ENCODE measurements at places on chromosomes 3 and 15. TPM values are rescaled to one million over a fixed set of nuclear protein-coding genes. Genes with fewer than 3 reads are reported as not detected.

The DNAJC17 gene
- polyA plus RNA-seq, result 25.8 TPM

The SH3GL3 gene
- not detected for polyA plus RNA-seq

The CCR9 gene
- not detected for polyA plus RNA-seq

The GRK7 gene
- polyA plus RNA-seq, result not detected

The ZNF639 gene
- polyA plus RNA-seq, result 17.6 TPM

The EIF1B gene
- 35.9 TPM for polyA plus RNA-seq

The GATM gene
- 0.07 TPM for polyA plus RNA-seq

The ATP2B2 gene
- 0.01 TPM for polyA plus RNA-seq

The SLC22A13 gene
- polyA plus RNA-seq, result 0.19 TPM

The ISLR2 gene
- polyA plus RNA-seq, result not detected

The FGF7 gene
- 175 TPM for polyA plus RNA-seq

The SIDT1 gene
- not detected for polyA plus RNA-seq

The FLNB gene
- polyA plus RNA-seq, result 89.6 TPM

The TOP2B gene
- 76.9 TPM for polyA plus RNA-seq

The DLL4 gene
- polyA plus RNA-seq, result 1.5 TPM

The CEP63 gene
- 16.3 TPM for polyA plus RNA-seq

The MKRN2 gene
- polyA plus RNA-seq, result 62.3 TPM

DNA sequence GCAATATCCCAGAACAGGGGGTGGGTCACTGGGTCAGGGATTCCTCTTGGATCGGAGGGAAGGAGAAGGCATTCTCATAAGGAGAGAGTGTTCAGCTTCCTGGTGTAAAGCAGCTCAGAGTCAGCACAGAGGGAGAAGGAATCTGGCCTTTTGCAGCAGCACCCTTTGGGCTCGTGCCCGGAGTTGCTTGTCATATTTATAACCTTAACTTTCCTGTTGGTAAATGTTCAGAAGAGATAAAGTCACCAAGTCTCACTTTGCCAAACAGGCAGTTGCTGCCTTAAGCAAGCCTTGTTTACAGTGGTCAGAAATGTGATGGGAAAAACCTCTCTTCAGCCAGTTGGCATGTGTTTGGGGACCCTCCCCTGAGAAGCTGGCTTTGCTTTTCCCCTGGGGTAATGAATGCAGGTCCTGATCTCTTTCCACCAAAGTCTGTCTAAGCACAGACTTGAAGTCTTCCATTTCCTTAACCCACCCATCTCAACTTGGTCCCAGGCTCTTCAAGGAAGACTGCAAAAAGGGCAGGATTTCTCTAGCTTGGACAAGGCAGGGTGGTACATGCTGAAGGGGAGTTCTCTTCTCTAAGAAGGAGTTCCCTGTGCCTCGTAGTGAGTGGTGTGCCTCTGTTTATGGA is 206.9 kb upstream of the BHLHE40 start:
- DNase-seq, result peak; percentile 20

GRCh38 chr3:20141851-20142250 is 44.2 kb downstream of the SGO1 start:
- DNase-seq, result no peak

- no peak for DNase-seq
Observed at GRCh38 chr3:2851835-2852234, 258.3 kb downstream of the IL5RA start.

- no peak for DNase-seq
Observed at GRCh38 chr15:98120561-98120960, 160.1 kb downstream of the ARRDC4 start.

- no peak for DNase-seq
Observed at GRCh38 chr3:140570602-140571001, 107.3 kb upstream of the TRIM42 start.

DNA sequence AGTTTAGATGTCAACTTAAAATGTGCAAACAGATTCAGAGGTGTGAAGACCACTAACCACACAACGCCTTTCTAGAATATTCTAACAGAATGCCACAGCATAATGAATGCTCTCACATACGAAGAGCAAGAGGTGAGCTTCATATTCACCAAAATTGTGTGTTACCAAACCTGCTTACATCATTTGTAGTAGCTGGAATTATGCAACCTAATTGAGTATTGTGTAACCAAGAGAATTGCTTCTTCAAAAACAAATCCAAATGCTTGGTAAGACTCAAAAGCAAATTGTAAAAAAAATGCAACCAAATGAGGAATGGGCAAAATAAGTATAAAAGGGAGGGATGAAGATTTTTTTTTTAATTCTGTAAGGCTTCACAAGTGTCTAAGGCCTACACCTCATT is 160.7 kb downstream of the TAFA4 start:
- DNase-seq, result no peak

GRCh38 chr15:25899870-25900269 is 36.7 kb upstream of the ATP10A start:
- no peak for DNase-seq

DNA sequence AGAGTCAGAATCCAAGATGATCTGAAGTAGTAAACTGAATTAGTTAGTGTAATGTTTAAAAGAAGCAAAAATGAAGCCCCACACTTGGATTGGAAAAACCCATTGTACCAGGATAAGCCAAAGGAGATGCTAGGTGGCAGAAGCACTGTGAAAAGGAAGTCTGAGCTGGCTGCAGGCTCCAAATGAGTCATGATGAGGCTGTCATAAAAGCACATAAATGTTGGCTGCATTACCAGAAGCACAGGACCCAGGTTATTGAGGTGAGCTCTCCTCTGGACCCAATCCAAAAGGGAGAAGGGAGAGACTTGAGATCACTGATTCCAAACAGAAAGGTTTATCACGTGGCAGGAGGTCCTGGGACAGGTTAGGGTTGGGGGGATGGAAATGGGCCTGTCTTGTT is 3.2 kb upstream of the ACAN start:
- no peak for DNase-seq

DNA sequence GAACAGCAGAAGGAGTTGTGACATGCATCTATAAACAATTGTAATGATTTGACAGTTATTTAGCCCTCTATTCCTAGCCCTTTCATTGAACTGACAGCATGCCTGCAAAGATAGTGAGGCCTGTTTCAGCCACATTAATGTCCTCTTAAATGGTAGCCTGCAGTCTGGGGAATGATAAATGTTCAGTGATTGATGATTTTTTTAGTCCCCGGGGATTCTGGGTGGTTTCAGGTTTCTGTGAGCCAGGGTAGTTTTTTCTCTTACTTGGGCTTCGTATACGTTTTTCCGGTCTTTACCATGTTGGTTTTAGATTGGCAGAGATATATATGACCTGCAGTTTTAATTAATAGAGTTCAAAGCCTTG is 172.0 kb downstream of the TCF12 start:
- DNase-seq, result no peak

- no peak for DNase-seq
Observed at GRCh38 chr3:63364910-63365309, 86.8 kb downstream of the SYNPR start.

GRCh38 chr15:95470997-95471689 is 859.4 kb upstream of the NR2F2 start:
- DNase-seq, result no peak

- no peak for DNase-seq
Observed at GRCh38 chr3:5317557-5317956, 130.1 kb downstream of the EDEM1 start.

DNA sequence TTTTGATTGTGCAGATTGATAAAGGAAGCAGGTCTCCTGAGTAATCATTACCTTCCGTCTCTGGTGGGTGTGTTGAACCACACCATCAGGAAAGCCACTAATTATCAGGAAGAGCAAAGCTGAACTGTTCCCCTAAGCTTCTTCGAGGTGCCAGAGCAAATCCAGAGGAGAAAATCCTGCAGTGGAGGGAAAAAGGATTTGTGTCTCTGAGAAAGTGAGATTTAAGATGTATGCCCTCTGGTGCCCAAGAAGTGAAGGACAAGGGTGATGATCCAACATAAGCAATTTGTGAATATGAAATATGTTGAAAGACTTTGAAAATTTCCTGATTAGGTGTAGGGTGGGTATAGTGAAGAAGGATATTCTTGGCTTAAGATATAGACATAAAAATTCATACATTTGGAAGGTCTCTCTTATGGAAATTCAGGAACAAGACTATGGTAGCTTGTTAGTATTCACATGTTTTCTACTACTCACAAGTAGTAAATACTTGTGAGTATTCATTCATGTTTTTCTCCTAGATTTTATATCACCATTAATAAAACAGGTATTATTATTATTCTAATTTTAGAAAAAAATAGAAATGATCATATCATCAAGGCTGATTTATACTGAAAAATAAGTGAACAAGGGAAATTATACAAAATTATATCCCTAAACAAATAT is 34.8 kb downstream of the COMMD2 start:
- peak; percentile 45 for DNase-seq

- DNase-seq, result no peak
Observed at GRCh38 chr3:111827871-111828270, 31.2 kb upstream of the PHLDB2 start.

DNA sequence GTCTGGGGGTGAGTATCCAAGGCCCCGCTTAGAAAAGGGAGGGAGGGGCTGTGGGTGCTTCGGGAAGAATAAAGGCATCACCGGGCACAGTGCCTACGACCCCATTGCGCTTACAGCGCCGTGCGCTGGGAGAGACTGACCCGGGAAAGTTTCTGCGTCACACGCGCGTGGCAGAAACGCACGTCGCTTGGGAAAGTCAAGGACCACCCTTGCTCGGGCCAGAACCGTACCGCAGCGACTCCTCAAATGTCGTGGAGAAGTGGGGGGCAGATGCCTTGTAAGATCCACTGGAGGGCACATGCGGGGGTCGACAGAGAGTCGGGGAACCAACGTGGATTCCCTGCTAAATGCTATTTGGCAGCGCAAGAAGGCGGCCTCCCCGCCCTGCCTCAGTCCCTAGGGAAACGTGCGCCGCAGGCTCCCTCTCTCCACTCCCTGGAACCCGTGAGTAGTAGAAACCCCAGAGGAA is 2.4 kb downstream of the ADAMTS9 start:
- DNase-seq, result no peak

GRCh38 chr3:179272385-179272784 is 21.5 kb upstream of the KCNMB3 start:
- no peak for DNase-seq

- no peak for DNase-seq
Observed at GRCh38 chr3:113140876-113141275, 70.5 kb upstream of the BOC start.

All from AG04450 (cell line).